ENCODE measurements at places on chromosomes 2 and 18.

DNA sequence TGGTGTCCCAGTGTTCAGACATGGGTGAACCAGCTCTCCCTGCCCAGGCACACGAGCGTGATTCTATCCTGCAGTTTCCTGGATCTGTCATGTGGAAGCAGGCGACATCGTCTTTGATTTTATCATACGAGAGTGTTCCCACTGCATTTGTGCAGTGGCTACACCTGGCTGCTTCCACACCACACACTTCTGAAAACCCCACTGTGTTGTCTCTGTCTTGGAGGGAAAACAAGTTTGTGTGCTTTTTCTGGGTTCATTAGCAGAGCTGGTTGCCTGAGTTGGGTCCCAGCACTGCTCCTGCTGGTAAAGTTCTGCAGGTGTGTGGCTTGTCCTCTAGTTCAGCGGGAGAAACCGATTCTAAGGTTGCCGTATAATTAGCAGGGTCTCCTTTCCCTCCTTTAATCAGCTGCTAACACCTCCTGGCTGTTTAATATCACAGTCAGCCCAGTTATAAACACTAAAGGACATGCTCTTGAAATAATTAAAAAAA is 58.5 kb upstream of the TWIST2 start:
- H3K4me1 ChIP-seq, result peaks cover 3% of the 10 kb centered on the region
- no peak overlapping the region for H3K27ac ChIP-seq
- no peaks in the 10 kb centered on the region for H3K36me3 ChIP-seq
- no peak for DNase-seq

DNA sequence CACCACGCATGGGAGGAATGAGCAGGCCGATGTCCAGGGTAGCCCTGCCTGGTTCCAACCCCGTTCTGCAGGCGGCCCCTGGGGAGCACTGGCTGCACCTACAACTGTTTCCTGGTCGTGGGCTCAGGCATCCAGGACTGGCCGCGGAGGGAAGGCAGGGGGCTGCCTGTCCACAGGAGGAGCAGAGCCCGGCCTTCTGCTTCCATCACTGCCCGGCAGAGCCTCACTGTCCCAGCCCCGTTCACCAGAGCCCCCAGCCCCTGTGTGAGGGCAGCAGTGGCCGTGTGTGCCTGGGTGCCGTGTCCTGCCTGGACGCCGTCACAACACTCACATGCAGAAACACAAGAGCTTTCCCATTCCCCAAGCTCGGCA is 56.2 kb downstream of the KCNG2 start:
- H3K4me1 ChIP-seq, result peaks cover 5% of the 10 kb centered on the region
- no peak overlapping the region for H3K27ac ChIP-seq
- no peaks in the 10 kb centered on the region for H3K27me3 ChIP-seq
- H3K4me3 ChIP-seq, result no peak overlapping the region
- H3K36me3 ChIP-seq, result no peaks in the 10 kb centered on the region

GRCh38 chr2:165933211-165933910 is 20.2 kb downstream of the TTC21B start:
- no peak for DNase-seq
- H3K27ac ChIP-seq, result no peak overlapping the region
- H3K4me1 ChIP-seq, result no peaks in the 10 kb centered on the region
- no peaks in the 10 kb centered on the region for H3K36me3 ChIP-seq
- no peak overlapping the region for H3K4me3 ChIP-seq

GRCh38 chr18:22778996-22779395 is 154.1 kb upstream of the RBBP8 start:
- H3K4me1 ChIP-seq, result no peaks in the 10 kb centered on the region
- DNase-seq, result no peak
- no peaks in the 10 kb centered on the region for H3K36me3 ChIP-seq
- H3K27me3 ChIP-seq, result no peaks in the 10 kb centered on the region

DNA sequence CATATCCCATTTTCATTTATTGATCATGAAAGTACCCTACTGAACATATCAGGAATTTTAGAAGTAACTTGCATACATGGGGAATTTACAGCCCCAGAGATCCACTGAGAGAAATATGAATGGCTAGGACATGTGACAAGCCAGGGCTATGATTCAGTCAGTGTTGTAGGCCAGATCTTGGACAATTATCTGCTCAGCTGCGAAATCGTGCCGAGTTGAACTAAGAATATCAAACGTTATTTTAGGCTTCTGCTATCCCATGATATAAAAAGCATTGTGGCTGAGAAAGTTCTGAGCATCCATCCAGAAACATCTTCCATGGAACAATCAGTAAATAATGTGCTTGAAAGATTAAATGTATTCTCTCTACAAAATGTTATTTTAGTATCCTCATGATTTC is 85.7 kb upstream of the UNC80 start:
- DNase-seq, result no peak
- no peaks in the 10 kb centered on the region for H3K36me3 ChIP-seq
- no peak overlapping the region for H3K4me3 ChIP-seq
- H3K27ac ChIP-seq, result no peak overlapping the region
- H3K27me3 ChIP-seq, result no peaks in the 10 kb centered on the region
- no peaks in the 10 kb centered on the region for H3K4me1 ChIP-seq

DNA sequence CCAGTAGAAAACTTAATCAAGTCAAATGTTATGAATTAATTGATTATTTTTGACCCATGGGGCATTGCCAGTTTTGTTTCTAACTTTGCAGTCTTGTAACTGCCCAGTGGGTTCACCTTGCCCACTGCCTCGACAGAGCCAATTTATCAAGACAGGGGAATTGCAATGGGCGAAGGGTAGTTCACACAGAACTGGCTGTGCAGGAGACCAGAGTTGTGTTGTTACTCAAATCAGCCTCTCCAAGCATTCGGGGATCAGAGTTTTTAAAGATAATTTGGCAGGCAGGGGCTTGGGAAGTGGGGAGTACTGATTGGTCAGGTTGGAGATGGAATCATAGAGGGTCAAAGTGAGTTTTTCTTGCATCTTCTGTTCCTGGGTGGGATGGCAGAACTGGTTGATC is 168.5 kb upstream of the COPS8 start:
- H3K4me1 ChIP-seq, result no peaks in the 10 kb centered on the region
- H3K4me3 ChIP-seq, result no peak overlapping the region
- H3K27me3 ChIP-seq, result no peaks in the 10 kb centered on the region
- DNase-seq, result no peak
- no peaks in the 10 kb centered on the region for H3K36me3 ChIP-seq
- H3K27ac ChIP-seq, result no peak overlapping the region

GRCh38 chr2:70044290-70045040 is 42.8 kb upstream of the PCBP1 start:
- H3K27ac ChIP-seq, result peak overlapping the region; percentile 28
- DNase-seq, result no peak
- H3K36me3 ChIP-seq, result no peaks in the 10 kb centered on the region
- H3K4me1 ChIP-seq, result peaks cover 10% of the 10 kb centered on the region
- no peak overlapping the region for H3K4me3 ChIP-seq

- peaks cover 10% of the 10 kb centered on the region for H3K4me1 ChIP-seq
- H3K36me3 ChIP-seq, result no peaks in the 10 kb centered on the region
- no peaks in the 10 kb centered on the region for H3K27me3 ChIP-seq
- no peak overlapping the region for H3K4me3 ChIP-seq
- no peak for DNase-seq
Measured at GRCh38 chr18:3151399-3152264, 68.1 kb downstream of the MYOM1 start.

DNA sequence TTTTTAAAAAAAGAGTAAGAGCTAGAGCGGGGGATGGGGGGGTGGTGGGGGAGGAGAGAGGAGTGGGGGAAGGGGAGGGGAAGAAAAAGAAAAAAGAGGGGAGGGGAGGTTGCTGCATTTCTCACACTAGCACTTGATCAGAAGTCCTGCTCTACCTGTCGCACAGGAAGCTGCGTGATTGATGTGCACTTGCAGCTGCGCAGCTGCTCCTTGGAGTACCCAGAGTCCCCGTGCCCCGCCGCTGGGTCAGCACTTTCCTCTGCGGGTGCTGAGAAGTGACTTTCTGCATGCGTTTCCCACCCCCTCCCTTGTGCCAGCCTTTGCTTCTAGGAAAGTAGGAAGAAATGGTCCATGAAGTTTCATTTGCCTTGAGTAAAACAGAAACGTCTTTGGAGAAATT is 297.3 kb downstream of the ETAA1 start:
- no peaks in the 10 kb centered on the region for H3K36me3 ChIP-seq
- DNase-seq, result no peak
- peaks cover 3% of the 10 kb centered on the region for H3K4me1 ChIP-seq
- no peak overlapping the region for H3K4me3 ChIP-seq

- DNase-seq, result no peak
- no peaks in the 10 kb centered on the region for H3K4me1 ChIP-seq
- no peaks in the 10 kb centered on the region for H3K36me3 ChIP-seq
- no peak overlapping the region for H3K27ac ChIP-seq
- H3K27me3 ChIP-seq, result no peaks in the 10 kb centered on the region
Measured at GRCh38 chr18:13395577-13395976, 177.0 kb downstream of the LDLRAD4 start.

GRCh38 chr2:170218931-170219330 is 41.0 kb downstream of the MYO3B start:
- no peaks in the 10 kb centered on the region for H3K4me1 ChIP-seq
- H3K27ac ChIP-seq, result no peak overlapping the region
- no peak overlapping the region for H3K4me3 ChIP-seq
- DNase-seq, result no peak
- H3K36me3 ChIP-seq, result no peaks in the 10 kb centered on the region
